ENCODE measurements at places on chromosomes 6 and 20. TPM values are rescaled to one million over a fixed set of nuclear protein-coding genes. Genes with fewer than 3 reads are reported as not detected.

- DNase-seq = no peak
Observed at GRCh38 chr6:317448-318144, 25.3 kb downstream of the DUSP22 start.

DNA sequence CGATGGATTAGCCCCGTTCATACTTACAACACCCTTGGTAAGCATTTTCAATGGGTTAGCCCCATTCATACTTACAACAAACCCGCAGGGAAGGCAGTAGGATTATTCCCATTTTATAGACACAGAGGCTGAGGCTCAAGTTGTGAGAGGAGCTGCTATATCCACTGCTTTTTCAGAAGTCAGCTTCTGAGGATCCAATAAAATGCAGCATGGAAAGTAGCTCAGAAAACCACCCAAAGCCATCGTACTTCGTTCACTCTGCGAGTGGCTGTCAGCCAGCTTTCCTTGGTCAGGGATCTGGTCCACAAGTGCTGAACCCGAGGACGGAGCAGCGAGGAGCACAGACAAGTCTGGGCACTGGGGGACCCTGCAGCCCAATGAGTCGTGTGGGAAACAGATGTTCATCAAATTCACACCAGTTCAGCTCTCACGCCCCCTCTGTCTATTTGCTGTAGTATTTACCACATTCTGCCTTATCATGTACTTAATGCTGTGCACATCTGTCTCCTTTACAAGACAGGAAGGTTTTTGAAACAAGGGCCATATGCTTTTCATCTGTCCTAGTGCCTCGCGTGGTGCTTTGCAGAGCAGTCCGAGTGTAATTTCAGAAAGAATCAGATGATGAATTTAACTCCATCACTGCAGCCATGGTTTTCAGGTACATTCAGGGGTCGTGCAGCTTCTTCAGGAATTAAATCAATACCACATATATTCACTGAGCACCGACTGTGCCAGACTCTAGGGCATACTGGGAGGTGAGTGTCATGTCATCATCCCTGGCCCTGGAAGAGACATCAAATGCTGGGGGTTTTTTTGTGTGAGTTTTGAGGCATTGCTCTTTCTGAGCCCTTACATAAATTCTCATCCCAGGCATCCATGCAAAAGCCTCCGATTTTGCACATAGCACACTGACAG lies 256.9 kb downstream of the CDH26 start:
- no peak for DNase-seq

DNA sequence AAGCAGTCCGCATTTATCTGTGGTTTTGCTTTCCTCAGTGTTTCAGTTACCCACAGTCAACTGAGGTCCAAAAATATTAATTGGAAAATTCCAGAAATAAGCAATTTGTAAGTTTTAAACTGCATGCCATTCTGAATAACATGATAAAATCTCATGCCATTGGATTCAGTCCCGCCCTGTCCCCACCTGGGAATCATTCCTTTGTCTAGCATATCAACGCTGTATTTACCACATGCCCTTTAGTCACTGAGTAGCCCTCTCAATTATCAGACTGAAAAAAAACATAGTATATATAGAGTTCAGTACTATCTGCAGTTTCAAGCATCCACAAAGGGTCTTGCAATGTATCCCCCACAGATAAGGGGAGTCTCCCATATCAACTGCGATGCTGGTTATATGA lies 17.1 kb downstream of the RANBP9 start:
- no peak for DNase-seq

- no peak for DNase-seq
Observed at GRCh38 chr20:14828459-14828858, 491.0 kb upstream of the FLRT3 start.

The SEC63 gene
- total RNA-seq = 90.6 TPM

The MUC22 gene
- total RNA-seq = not detected

- no peak for DNase-seq
Observed at GRCh38 chr20:3753501-3754275, 13.9 kb downstream of the ADISSP start.

The UNC93A gene
- total RNA-seq = not detected

- DNase-seq = peak; percentile 40
Observed at GRCh38 chr6:8219352-8219943, 117.1 kb upstream of the EEF1E1 start.

DNA sequence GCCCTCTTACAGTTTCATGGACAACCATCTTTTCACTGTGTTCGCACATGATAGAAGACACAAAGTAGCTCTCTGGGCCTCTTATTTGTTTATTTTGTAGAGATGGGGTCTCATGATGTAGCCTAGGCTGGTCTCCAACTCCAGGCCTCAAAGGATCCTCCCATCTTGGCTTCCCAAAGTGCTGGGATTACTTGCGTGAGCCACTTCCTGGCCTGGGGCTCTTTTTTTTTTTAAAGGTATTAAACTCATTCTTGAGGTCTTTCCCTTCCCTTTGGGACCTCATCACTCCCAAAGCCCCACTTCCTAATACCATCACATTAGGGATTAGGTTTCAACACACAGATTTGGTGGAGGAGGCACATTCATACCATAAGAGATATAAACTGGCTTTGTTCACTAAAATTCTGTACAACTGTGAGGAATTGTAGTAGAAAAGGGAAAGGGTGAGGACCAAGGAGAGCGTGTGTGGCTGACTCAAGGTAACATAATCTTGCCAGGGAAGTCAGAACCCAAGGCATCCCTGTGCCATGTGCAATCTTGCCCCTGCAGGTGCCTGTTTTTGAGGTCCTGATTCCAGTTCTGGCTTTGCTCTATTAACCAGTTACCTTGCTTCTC lies 45.5 kb downstream of the EIF2S2 start:
- DNase-seq = no peak

DNA sequence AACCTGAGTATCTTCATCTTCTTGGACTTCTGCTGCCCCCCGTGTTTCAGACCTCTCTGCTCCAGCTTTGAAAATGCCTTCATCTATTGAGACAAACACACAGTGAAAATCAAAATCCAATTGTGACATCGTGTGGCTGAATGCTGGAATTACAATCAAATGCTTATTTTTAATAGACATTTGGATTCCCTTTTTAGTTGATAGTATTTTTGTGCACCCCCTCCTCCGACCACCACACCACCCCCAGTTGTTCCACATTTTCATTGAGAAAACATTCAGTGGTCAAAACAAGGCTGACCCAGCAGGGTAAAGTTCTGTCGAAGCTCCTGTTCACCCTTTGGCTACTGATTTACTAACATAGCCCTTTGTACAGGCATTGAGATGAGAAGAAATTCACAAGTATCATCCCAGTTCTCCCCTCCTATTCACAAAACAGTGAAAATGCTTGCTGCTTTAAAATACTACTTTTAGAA lies 79.0 kb downstream of the NRSN1 start:
- no peak for DNase-seq

DNA sequence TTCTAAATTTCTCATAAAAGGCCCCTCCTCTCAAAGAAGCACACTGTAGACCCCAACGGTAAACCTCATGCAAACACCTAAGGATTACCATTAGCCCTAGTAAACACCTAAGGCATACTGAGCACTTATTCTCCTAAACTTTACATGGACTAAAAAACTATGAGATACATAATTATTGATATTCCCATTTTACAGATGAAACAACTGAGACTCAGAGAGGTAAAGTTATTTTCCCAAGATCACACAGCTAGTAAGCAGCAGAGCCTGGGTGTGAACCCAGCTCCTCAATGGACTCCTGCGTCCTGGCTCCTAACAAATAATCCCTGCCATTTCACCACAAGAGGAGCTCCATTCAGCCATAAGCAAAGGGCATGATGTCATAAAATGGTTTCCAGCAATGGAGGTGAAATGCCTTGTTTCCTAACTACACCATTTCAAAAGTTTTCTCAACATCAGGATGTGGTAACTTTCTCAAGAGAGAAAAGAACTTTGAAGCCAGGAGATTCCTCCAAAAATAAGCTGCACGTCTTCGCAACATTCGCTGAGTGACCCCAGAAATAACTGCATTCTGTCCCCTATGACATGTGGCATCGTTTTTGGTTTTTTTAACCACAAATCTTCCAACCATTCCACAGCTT lies 4.1 kb downstream of the ATP9A start:
- no peak for DNase-seq
